ENCODE measurements at places on chromosomes 7 and 10. TPM values are rescaled to one million over a fixed set of nuclear protein-coding genes. Genes with fewer than 3 reads are reported as not detected.

LBX1 gene
- not detected for polyA plus RNA-seq

GRCh38 chr10:46248651-46249146, 38.1 kb upstream of the ANTXRL start:
- no peak for DNase-seq

- DNase-seq = no peak
These were observed 26.4 kb downstream of the ARL4A start for GRCh38 chr7:12713625-12714378.

DNA sequence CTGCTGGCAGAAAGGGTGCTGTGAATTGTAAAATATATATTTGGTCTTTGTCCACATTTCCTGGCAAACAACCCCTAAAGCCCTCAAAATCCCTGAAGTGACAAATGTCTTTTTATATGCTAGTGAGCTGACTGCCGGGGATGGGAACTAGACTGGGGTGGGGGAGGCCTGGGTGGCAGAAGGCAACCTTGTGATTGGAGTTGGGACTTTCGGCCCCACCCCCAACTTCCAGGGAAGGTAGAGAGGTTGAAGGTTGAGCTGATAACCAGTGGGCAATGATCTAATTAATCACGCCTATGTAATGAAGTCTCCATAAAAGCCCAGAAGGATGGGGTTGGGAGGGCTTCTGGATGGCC, 2.7 kb downstream of the EPHA1 start:
- DNase-seq = no peak

GRCh38 chr7:93147363-93147762, 822 bp downstream of the SAMD9L start:
- no peak for DNase-seq

- DNase-seq = peak; percentile 28
These were observed 101.6 kb downstream of the NPSR1 start for GRCh38 chr7:34759477-34760125.

GRCh38 chr7:112089551-112089950, 116.6 kb downstream of the DOCK4 start:
- no peak for DNase-seq

AKR1C8 gene
- 0.49 TPM for polyA plus RNA-seq

DNA sequence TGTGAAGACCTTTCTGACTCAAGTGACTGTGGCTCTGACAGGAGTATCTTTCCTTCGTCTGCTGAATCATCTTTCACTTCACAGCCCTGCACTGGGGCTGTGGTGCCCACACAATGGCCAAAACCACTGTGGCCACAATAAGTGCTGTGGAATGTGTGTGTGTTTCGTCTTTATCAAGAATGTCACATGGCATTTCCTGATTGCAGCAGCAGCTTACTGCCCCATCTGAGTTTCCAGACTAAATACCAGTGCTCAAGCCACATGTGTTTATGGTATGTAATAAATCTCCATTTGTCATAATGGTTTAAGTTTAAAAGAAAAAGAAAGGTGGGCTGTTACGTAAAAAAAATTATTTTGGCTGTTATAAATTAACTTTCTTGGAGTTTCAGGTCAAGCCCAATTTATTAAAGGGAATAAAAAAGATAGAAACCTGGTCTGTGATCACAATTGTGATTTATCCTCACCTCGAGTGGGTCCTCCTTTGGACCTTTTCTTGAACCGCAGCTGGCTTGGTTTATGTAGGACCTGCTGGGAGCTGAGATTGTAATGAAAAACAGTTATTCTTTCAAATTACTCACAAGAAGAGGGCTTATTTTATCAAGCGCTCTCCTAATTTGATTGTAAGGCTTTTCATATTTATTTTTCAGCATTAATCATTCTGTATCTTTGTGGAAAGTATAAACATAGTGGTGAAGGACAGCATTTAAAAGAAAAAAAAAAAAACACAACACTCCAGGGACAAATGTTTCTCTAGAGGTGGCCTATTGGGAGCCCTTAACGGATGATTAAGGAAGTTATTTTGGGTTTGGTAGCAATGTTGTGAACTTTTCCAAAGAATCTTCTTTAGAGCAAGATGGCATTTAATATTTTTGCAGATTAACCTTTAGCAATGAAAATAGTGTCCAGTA, 116.2 kb downstream of the LRMDA start:
- no peak for DNase-seq

- no peak for DNase-seq
These were observed 1.1 kb upstream of the TECTB start for GRCh38 chr10:112282086-112282485.

C10orf95 gene
- polyA plus RNA-seq = 1.9 TPM

ZNF117 gene
- polyA plus RNA-seq = 58.3 TPM

GRCh38 chr7:140358412-140359051, 39.8 kb downstream of the SLC37A3 start:
- DNase-seq = no peak

DNA sequence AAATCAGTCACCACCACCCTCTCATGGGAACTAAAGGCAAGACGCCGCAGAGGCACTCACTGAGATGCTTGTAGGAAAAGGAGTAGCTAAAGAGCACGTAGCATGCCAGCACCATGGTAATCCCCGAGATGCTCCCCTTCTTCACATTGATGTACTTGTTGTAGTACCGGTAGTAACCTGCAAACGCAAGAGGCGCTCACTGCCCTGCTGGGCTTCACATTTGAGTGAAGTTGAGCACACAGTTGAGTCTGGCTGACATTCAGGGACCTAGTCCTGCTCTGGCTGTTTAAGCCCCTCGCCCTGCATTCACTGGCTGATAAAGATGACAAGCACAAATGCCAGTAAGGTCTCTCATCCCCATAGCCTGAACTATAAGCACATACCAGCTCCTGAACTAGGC, 6.9 kb downstream of the ATP5MF start:
- no peak for DNase-seq

DNA sequence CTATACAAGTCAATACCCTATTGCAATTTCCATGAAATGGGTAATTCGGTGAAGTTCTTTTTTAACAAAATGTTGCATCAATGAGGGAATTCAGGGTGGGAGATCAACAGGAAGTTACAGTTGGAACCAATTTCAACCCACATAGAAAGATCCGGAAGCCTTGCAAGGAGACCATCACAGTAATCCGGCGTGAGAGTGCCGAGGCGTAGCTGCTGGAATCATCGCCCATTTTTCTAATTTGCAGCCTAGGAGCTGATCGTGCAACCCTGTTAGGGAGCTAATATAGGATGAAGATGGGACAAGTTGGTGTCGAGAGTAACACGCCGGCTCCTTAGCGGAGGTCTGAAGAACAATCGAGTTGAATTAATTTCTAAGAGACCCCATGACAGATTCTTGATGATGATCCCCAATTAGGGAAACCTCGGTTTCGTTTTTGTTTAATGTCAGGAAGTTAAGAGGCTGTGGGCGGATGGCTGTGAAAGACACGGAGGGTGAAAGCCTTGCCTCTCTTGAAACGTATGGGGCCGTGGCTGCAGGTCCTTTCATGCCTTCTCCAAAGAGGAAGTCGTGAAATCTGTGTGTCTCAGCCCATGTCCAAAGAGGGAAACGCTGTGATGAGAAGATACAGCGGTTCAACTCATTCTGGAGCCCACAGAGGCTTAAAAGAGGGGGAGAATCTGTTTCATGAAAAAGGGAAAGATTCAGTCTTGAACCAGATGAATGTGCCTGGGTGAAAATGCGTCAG, 51.2 kb upstream of the CARD11 start:
- no peak for DNase-seq

SLC35G1 gene
- polyA plus RNA-seq = 7.8 TPM

ITIH5 gene
- 29.0 TPM for polyA plus RNA-seq

GRCh38 chr7:73903321-73904218, 42.6 kb downstream of the TMEM270 start:
- no peak for DNase-seq

DNA sequence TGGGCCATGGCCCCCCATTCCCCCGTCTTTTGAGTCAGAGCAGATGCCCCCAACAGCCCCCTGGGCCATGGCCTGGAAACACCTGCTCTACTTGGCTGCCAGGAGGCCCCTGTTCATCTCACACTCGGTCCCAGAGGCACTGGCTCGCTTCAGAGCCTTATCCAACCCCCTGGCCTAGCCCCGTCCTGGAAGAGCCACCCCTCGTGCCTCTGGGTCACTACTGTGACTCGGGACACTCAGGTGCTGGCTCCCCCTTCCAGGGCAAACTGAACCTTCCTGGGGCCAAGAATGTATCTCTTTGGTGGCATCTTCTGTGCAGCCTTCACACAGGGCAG, 7.0 kb downstream of the POLR2J start:
- DNase-seq = no peak

CALML5 gene
- polyA plus RNA-seq = not detected

GRCh38 chr7:2726316-2727018, 38.5 kb downstream of the AMZ1 start:
- no peak for DNase-seq

Measured in renal pelvis (tissue), 12 donors.